ENCODE measurements at places on chromosomes 11 and 22. TPM values are rescaled to one million over a fixed set of nuclear protein-coding genes. Genes with fewer than 3 reads are reported as not detected.

MIOX gene
- total RNA-seq: 0.48 TPM

TMEM151A gene
- total RNA-seq: not detected

KCNJ1 gene
- total RNA-seq: not detected

MARK2 gene
- 54.2 TPM for total RNA-seq

RASL10A gene
- 0.78 TPM for total RNA-seq

RBM7 gene
- 46.3 TPM for total RNA-seq

KDELR3 gene
- 0.75 TPM for total RNA-seq

BAIAP2L2 gene
- 0.63 TPM for total RNA-seq

MN1 gene
- total RNA-seq: 0.35 TPM

NCR3LG1 gene
- total RNA-seq: 0.15 TPM

ZMAT5 gene
- total RNA-seq: 23.1 TPM

CHRM4 gene
- 0.30 TPM for total RNA-seq

TTC28 gene
- total RNA-seq: 1.4 TPM

FAM227A gene
- 0.45 TPM for total RNA-seq

OMP gene
- total RNA-seq: not detected

P2RX6 gene
- 0.08 TPM for total RNA-seq

GLYATL2 gene
- total RNA-seq: not detected

SAMM50 gene
- total RNA-seq: 42.4 TPM

OR52I2 gene
- not detected for total RNA-seq

GPR137 gene
- total RNA-seq: 31.4 TPM

P2RY6 gene
- not detected for total RNA-seq

TUBGCP6 gene
- total RNA-seq: 53.9 TPM

All from activated CD4-positive, alpha-beta memory T cell treated with anti-CD3 and anti-CD28 coated beads, Interleukin-2, amount 10 ng/mL, durations not matched to agents 7 days and 5 days (primary cell).